ENCODE measurements at places on chromosomes 2 and 18. TPM values are rescaled to one million over a fixed set of nuclear protein-coding genes. Genes with fewer than 3 reads are reported as not detected.

DNA sequence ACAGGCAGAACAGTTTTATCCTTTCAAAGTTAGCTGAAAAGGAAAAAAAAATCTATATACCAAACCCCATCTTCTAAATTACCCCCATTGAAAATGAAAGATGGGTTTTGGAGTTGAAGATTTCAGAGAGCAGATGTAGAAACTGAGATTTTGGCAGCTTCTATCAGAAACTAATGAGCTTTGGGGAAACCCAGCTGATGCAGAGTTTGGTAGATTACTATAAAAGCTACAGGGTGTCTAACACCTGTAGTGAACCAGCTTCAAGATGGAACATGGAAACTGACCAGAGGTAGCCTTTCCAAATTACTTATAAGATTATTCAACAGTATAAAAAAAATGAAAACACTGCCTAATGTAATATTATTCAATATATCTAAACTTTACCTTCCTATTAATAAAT lies 583.1 kb downstream of the XIRP2 start:
- no peak for DNase-seq

- DNase-seq = no peak
Measured at GRCh38 chr2:207835805-207836204, 66.1 kb upstream of the FZD5 start.

DNA sequence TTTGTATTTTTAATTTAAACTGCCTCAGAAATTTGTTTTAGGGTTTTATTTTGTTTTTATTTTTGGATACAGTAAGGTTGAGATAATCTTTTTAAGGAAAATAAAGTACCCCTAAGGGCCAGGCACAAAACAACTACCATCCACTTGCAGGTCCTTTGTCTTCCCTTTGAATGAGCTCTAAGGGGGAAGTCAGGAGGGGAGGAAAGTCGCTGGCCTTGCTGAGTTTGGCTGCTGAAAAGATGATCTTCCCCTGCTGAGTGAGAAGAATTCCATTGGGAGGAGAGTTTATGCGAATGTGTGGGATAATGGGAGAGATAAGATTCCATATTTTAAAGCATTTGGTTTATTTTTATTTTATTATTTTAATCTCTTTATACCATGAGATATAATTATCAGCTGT lies 100.7 kb downstream of the ARHGAP15 start:
- DNase-seq = no peak

SP100 gene
- total RNA-seq = 335 TPM

GRCh38 chr2:41791523-41791922 lies 256.3 kb upstream of the PKDCC start:
- DNase-seq = peak; percentile 11

- peak; percentile 60 for DNase-seq
Measured at GRCh38 chr2:11582862-11583752, 49.3 kb downstream of the GREB1 start.

GRCh38 chr2:67232936-67233335 lies 164.2 kb upstream of the ETAA1 start:
- DNase-seq = no peak

DNA sequence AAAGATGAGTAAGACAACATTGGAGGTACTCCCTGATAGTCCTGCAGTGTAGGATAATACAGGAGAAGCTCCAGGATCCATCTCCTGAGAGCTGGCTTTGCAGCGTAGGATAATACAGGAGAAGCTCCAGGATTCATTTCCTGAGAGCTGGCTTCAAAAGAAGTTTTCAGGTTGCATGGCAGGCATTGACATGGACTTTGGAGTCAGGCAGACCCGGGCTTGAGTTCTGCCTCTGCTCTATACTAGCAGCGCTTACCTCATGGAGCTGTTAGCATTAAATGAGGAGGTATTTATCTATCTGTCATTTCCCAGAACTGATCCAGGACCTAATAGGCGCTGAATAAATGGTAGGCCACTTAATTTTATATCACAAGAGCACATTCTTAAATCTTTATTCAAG lies 97.8 kb downstream of the FMNL2 start:
- DNase-seq = no peak

SNORC gene
- total RNA-seq = 1.3 TPM

DNA sequence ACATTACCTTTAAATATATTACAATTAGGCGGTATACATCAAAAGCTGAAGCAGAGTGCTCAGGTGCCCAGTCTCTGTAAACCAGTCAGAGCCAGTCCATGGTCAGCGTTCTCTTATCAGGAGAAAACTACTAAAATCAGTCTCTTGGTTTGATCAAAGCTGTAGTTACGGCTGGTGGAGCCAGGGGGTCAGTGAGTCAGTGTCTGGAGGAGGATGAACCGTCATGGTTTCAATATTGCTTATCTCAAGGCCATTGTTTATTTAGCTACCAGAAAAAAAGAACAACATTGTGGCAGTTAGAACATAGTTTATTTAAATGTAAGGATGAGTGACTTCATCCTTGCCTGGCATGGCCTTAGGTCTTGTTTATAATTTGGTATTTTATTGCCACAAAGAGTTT lies 71.3 kb upstream of the NYAP2 start:
- no peak for DNase-seq

MC4R gene
- not detected for total RNA-seq

ABCB11 gene
- total RNA-seq = not detected

AMER3 gene
- not detected for total RNA-seq

WNT10A gene
- 10.8 TPM for total RNA-seq

NPAS2 gene
- total RNA-seq = 0.54 TPM

- DNase-seq = no peak
Measured at GRCh38 chr2:120735746-120736170, at the start of gene GLI2. Gene GLI2, plus strand, starts transcription at chr2:120735868. Its CDS starts 61,453 bp downstream, at chr2:120797321.

- no peak for DNase-seq
Measured at GRCh38 chr2:96409081-96409819, 73.7 kb downstream of the NCAPH start.

GRCh38 chr18:59148192-59148591 lies 8.5 kb downstream of the SEC11C start:
- DNase-seq = no peak

DNA sequence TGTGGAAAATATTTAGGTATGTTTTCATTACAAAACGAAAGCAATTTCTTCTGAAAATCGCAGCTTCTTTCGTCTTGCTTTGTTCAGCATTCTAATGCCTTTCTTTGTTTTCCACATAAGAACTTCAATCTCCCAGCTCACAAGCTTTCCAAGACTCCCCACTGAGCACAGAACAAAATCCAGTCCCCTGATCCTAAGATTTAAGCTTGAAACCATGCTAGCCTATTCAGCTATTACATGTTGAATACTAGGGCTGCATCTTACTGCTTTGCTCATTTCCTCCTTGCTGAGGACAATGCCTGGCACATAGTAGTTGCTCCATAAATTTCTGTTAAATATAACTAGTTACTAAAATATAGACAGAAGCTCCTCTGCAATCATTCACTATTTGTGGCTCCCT lies 160.6 kb downstream of the GALNT3 start:
- DNase-seq = no peak

PRKCE gene
- total RNA-seq = 16.5 TPM

DNA sequence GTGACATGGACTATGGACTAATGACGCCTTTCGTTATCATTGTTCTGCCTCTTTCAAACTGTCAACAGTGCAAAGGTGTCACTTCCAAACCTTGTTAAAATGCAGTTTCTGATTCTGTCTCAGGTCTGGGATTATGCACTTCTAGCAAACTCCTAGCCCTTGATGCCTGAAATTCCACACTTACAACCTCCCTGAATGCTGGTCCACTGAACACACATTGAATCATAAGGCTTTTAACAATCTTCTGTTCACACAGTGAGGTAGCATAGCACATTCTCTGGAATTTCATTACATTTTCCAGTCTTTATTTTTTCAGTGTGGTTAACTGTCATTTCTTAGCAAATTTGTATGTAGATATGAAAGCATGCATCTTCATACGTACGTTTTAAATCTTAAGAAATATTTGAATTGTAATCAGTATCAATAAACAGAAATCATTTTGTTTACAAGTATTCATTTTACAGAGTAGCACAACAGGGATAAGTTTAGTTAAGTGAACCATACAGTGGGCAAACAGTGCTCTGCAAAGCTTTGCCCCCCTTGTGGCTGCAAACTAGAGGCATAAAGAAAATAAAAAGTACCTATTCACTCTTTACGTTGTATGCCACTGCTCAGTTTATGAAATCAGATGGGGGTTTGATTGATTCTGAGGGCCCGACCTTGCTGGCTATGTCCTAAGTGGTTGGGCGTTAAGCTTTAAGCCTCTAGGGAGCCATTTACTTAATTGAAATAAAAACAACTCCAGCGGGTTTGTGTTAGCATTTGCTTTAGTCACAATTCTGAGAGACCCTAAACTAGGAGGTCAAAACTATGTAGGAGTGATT lies 250.8 kb downstream of the LRRTM1 start:
- no peak for DNase-seq

DNA sequence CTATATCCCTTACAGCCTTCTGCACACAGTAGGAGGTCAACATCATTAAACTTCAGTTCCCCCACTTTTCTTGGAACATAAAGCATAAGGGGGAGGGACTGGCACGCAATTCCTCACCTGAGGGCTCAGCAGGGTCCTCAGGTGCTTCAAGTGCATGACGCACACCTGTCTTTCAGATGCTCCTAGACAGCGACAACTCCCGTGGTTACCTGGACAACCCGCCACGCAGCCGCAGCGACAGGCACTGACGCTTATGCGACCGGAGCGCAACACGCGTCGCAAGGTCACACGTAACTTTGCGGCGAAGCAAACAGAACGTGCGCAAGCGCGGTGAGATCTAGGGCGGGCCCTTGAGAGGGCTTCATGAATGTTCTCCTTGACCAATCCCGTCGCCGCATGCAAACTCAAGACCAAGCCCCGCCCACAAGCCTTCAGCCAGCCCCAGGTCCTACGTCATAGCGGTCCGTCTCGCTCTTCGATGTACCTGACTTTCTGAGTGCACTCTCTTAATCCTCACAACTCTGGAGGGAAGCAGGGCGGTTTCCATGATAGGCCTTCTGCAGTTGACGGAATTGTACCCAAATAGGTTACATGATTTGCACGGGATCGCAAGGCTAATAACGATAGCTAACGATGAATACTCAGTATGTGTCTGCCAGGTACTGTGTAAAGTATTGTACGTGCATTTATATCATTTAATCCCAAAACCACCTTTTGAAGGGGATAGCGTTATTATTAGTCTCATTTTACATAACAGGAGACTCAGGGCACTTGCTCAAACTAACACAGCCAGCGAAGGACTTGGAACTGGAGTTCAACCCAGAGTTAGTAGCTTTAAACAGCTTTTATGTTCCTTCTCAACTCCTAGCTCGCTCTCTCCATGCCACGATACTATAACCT lies at the start of gene IFT172:
TSS of gene IFT172 (minus strand) at position 246 of the 900 bp plus-strand sequence. CDS start at position 156, 90 bp downstream.
- peak; percentile 99 for DNase-seq

DNA sequence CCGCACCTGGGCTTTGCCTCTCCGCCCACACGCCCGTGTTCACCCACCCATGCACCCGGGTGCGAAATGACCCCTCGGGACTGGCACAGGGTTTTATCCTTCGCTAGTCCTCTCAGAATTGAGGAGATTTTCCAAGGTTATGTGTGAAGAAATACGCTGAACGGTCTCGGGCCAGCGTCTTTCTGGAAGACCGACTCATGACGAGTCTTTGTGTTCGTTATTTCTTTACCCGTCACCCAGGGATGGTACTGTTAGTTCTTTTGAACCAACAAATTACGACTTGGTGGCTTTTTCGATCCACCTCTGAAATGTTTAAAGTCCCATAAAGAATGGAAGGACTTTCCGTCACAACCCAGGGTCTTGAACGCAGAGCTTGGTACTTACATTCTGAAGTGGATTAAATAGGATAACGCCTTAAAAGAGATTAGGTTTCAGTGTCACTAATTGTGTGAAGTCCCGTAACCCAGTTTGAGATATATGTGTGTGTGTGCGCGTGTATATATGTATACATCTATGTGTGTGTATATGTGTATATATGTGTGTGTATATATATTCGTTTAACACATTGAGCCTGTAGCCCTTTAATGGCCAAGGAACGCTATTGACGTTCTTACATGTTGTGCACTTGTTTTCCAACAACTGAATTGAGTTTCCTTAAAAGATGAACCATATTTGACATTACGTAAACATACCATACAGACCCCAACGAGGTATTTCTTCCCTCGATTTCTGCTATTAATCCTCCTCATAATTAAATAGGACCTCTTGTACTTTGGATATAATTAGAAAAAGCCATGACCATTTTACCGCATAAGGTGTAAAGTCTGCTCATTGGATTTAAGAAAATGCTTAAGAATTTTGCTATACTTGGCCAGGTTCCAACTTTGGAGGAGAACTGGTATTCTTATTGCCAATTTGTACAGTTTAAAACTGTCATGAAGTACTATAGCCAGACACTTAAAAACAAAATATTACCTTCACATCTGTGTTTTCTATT lies 889 bp downstream of the ZC3H15 start:
- DNase-seq = peak; percentile 10

GRCh38 chr18:76860411-76860810 lies 38.1 kb downstream of the ZNF236 start:
- DNase-seq = no peak

DNA sequence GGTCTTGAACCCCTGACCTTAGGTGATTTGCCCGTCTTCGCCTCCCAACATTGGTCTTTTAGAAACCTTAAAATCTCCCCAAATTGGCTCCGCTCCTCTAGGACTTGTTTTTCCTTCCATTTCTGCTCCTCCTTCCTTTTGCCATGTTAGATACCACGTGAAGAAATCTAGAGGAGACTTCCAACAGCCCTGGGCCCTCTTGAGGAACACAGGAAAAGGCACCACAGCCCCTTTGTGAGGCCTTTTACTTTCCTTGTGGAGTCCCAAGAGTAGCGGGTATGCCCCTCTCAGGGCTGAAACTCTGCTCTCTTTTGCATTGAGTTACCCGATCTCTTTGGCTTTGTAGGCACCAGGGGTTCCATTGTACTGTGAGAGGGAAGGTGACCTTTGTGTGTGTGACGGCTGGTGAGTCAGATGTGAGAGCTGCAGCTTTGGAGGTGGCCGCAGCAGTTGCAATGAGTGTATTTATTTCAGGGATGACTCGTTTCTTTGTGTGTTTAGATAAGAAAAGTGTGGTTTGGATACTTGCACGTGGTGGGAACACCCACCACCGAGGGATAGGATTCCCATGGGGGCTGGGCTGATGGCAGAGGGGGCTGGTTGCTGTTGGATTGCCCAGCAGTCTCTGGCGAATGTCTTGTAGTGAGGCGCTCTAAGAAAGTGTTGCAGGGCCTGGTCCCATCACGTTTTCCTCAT lies 218.4 kb upstream of the HS6ST1 start:
- no peak for DNase-seq

CCDC121 gene
- total RNA-seq = 0.79 TPM

DNA sequence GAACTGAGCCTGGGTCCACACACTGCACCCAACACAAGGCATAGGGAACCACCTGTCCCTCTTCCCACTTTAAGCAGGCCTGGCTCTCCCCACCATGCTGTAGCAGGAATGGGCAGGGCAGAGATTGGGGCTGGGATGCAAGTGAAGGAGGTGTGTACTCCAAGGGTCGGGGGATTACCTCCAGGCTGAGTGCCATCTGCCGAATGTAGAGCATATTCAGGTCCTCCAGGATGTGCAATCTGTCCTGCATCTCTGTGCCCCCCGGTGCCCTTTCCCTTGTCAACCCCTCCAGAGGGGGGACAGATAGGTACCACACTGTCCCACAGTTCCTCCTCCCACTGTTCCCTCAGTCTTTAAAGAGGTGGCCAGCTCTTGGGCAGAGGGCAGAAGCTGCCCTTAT lies 2.4 kb downstream of the RTKN start:
- no peak for DNase-seq

GRCh38 chr2:55088400-55088799 lies 38.1 kb upstream of the RTN4 start:
- DNase-seq = no peak

- DNase-seq = no peak
Measured at GRCh38 chr2:590214-591175, 86.7 kb downstream of the TMEM18 start.
